ENCODE measurements at places on chromosomes 12 and 14.
A peak's percentile ranks its signal among the peaks of the same experiment; 100 is the strongest.

GRCh38 chr14:104237651-104238423 is 99.5 kb downstream of the KIF26A start:
- DNase-seq, result no peak

- DNase-seq, result peak; percentile 60
Measured at GRCh38 chr12:9039397-9039977, 50.1 kb downstream of the KLRG1 start.

GRCh38 chr14:103749860-103750259 is 34.2 kb downstream of the ZFYVE21 start:
- no peak for DNase-seq

DNA sequence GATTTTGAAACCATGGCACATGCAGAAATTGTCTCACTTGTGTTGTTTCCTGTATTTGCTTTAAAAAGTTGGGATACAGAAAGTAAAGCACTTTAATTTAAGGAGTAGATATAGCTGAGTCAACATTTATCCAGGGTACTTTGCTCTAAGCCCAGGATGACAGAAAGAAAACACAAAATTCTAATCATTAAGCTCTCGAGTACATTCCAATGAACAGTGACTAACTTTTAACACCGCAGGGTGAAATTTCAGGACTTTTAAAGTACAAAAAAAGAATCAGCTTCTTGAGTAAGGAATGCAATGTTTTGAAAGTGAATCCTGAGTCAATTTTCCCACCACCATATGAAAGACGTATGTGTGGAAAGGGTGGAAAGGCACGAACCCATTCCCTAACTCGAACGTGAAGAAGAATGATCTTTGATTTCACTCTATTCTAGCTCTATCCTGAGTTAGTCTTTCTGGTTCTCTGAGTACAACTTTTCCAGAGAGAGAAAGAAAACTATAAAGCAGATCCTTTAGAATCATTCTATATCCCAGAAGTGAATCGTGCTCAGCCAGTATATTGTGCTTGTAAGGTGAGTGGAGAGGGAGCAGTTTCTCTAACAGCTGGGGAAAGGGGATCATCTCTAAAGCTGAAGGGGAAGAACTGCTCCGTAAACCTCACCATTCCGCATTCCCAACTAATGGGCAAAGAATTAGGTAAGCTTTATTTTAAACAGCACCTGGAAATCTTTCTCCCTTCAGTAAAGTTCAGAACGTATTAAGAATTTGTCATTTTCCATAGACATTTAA is 779.0 kb upstream of the FLRT2 start:
- DNase-seq, result peak; percentile 33

DNA sequence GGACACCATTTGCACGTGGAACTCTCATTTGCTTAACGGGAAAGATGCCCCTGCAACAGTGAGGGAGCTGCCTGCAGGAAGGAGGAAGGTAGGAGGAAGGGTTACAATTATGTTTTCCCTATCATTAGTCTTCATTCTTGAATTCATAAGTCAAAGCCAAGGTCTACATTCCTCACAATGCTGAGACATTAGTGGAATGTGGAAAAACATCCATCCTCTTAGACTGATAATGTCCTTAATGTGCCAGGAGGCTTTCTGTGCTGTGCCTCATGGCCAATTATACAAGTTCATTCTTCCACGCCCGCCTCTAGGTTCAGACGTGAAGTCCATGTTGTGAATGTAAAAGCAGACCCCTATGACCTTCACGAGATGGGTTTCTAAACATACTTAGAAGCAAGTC is 1212.4 kb upstream of the TMEM132C start:
- peak; percentile 0 for DNase-seq

DNA sequence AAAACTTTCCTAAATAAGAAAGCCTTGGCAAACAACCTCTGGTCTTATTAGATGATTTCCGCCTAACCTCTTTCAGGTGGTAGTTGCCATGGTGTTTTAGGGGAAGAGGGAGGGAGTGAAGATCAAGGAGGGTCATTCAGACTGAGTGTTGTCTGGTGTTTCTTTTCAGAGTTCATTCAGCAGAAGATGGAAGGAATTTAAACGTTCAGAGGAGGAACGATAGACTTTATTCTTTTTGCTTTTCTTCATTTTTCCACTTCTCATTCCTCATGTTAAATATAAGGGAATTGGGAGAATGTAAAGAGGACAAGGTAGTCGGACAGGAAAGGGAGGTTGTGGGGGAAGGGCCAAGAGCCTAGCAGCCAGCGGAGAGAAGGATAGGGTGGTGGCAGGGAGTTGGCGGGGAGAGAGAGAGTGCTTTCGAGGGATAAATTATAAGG is 17.4 kb upstream of the SALL2 start:
- DNase-seq, result no peak

- DNase-seq, result no peak
Measured at GRCh38 chr14:92470215-92470614, 43.4 kb upstream of the RIN3 start.

- DNase-seq, result no peak
Measured at GRCh38 chr12:109137055-109137454, 20.7 kb downstream of the ACACB start.

DNA sequence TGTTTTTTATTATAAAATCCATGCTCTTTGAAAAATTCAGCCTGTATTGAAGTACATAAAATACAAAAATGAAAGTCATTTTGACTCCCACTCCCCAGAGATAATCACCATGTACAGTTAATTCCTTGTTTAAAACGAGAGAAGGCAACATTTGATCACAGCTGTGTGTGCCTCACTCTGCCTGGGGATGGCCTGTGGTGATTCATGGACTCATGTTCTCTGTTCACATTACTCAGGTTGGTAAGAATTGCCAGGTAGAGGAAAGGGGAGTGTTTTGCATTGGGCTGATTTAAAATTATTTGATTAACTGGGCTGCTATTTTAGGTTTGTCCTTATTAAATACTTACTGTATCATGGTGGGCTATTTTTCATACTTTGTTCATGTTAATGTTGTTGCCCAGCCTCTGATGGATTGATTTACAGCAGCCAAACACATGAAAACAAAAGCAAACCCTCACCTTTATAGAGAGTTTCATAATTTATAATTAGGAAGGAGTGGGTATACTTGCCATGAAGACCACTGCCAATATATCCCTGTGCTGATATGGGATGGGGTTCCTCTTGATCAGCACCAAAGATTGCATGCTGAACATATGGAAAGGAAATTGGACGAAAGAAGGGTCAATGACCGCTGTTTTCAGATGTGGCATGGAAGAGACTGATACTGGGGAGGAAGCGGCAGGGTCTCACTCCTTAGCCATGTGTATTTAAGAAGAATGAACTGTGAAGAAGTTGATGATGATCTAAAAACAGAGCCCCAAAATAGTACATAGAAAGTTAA is 3.0 kb downstream of the ZBTB1 start:
- peak; percentile 15 for DNase-seq

DNA sequence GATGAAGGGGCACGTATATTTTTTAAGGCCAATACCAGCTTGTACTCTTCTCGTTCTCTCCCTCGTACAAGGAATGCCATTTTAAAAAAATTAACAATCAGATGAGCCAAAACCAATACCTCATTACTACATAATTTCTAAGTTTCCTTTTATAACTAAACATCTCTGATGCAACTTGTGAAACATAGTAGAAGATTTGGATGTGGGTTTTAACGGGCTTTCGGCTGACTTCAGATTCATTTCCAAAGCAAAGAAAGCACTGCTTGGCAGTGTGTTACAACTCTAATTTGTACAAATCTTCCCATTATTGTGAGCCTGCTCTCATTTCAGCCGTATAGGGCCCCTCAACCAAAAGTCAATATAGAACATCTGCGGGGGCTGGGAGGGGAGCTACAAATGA is 99.1 kb upstream of the TMCC3 start:
- no peak for DNase-seq

GRCh38 chr14:78950649-78951048 is 780.5 kb downstream of the NRXN3 start:
- peak; percentile 39 for DNase-seq

GRCh38 chr14:79186523-79186922 is 1016.4 kb downstream of the NRXN3 start:
- DNase-seq, result peak; percentile 2

Data from cardiac fibroblast (primary cell).